ENCODE measurements at places on chromosomes 1 and 21.

DNA sequence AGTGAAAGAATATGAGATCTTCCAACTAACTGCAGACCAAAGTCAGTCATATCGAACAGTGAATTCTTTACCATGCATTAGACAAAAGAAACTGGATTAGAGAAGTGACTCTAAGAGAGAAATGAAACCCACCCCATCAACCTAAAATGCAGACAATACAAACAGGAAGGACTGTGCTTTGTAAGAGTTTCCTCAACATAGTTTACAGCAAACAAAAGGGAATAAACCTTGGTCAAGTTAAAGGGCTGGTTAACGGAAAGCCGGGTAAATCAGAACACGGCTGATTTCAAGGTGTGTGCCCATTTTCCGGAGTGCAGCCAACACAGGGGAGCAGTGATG, 39.2 kb downstream of the SIPA1L2 start:
- DNase-seq, result no peak

- no peak for DNase-seq
These were observed 33.8 kb upstream of the ID3 start for GRCh38 chr1:23593042-23593521.

DNA sequence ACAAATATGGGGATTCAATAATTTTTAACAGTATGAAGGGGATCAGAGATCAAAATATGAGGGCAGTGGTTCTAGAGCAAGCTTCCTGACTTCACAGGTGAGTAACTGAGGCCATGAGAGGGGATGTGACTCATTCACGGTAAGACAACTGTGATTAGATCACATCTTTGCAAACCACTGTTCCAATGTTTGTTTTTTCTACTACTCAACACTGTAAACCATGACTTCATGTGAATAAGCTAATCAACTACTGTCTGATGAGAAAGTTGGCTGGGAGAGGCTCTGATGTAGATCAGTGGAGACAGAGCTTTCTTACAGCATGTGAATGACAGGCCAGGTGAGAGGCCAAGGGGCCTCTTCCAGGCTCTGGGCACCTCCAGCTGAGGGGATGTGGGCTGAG, 84.7 kb downstream of the BRINP2 start:
- DNase-seq, result no peak

- no peak for DNase-seq
These were observed 53.8 kb downstream of the CLEC20A start for GRCh38 chr1:178442925-178443324.

DNA sequence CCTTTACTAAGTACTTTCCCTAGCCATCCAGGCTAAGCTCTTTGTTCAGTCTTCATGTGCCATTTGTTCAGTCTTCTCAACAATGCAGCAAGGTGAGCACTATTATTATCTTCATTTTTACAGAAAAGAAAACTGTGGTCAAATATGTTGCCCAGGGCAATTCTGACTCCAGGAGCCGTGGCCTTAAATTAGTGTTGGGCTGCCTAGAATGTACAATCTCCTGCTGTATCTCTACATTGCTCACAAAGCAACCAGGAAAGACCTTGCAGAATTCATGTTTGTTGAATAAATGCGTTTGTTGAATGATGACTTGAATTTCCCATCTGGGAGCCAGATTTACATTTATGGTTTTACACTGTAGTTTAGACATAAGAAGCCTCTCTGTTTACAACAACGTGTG, 14.2 kb downstream of the CD101 start:
- peak; percentile 52 for DNase-seq

- DNase-seq, result no peak
These were observed 1.2 kb downstream of the VAV3 start for GRCh38 chr1:107963601-107964335.

DNA sequence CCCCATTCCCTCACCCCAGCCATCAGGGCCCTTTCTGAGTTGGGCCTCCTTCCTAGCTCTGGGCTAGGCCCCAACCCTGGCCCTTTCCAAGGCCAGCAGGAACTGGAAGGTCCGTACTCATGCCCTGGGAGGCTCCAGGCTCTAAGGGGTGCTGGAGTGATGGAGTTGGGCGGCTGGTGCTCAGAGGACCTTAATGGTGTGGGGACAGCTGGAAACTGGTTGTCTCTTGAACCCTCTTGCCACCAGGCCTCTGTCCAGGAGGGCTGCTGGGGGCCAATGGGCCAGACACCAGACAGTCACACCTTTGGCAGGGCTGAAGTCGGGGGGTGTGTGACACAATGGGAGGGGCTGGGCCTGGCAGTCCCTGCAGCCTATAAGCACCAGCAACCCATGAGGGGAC, 9.2 kb upstream of the PADI1 start:
- DNase-seq, result no peak

DNA sequence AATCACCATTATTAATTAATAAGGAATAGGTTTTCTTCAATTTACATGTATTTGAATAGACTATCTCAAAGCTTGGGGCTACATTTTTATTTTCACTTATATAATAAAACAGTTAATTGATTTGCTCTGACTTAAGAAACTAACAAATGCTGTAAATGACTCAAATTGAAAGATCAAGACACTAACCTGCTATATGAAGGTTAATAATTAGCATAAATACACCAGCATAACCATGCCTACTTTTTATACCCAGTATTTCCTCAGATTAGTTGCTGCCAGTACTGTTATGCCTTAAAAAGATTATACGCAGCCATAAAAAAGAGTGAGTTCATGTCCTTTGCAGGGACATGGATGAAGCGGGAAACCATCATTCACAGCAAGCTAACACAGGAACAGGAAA, 1545.1 kb downstream of the AMY1C start:
- no peak for DNase-seq
